ENCODE measurements at places on chromosomes 3 and 15. TPM values are rescaled to one million over a fixed set of nuclear protein-coding genes. Genes with fewer than 3 reads are reported as not detected.

OCA2 gene
- total RNA-seq = 1.2 TPM

ZNF621 gene
- 10.5 TPM for total RNA-seq

SLC9C1 gene
- total RNA-seq = 0.69 TPM

RTP3 gene
- total RNA-seq = not detected

AP3B2 gene
- total RNA-seq = 2.0 TPM

IL5RA gene
- 3.5 TPM for total RNA-seq
